ENCODE measurements at places on chromosomes 7 and 10.

- DNase-seq: no peak
Observed at GRCh38 chr10:125151170-125151552, 9.2 kb downstream of the CTBP2 start.

DNA sequence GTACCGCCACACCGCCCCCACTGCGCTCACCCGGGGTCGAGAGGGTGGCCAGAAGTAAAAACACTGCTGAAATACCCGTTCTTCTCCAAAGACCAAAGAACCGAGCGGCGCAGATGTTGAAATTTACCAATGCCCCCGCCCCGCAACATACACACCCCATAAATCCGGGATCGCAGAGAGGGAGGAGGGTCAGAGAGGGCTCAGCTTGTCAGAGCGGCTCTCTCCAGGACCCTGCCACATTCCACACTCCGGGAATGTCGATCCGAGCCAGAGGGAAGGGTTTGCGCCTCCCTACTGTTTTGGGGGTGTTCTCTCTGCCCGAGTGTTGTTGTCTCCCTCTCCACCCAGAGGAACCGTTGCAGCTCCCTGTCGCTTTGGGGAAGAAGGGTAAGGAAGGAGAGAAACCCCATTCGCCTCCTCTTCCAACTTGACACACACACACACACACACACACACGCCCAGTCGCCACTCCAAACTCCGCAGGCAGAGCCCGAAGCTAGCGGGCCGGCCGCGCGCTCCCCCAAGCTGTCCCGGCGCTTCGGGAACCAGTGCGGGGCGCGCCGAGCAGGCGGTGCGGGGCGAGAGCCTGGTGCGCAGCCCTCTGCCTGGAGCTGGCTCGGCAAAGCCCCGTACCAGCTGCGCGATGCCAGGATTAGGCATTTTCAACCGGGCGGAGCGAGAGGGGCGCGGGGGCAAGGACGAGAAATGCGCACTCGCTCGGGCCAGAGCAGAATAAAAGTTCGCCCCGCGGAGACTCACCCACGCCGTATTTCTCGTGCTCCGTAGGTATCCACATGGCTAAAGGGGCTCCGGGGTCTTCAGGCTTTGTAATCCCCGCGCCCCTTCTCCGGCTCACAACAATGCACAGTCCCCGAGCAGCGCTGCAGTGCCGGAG, 609 bp downstream of the DOCK4 start:
- DNase-seq: peak; percentile 54

- DNase-seq: no peak
Observed at GRCh38 chr7:153406486-153406872, 645.7 kb upstream of the DPP6 start.

- no peak for DNase-seq
Observed at GRCh38 chr7:112439476-112439875, 10.8 kb upstream of the IFRD1 start.

GRCh38 chr10:34814913-34815184, 247 bp downstream of the PARD3 start:
- no peak for DNase-seq

GRCh38 chr7:19202599-19202998, 57.4 kb upstream of the FERD3L start:
- DNase-seq: no peak

- DNase-seq: no peak
Observed at GRCh38 chr7:132077971-132078685, 498.1 kb downstream of the PLXNA4 start.

DNA sequence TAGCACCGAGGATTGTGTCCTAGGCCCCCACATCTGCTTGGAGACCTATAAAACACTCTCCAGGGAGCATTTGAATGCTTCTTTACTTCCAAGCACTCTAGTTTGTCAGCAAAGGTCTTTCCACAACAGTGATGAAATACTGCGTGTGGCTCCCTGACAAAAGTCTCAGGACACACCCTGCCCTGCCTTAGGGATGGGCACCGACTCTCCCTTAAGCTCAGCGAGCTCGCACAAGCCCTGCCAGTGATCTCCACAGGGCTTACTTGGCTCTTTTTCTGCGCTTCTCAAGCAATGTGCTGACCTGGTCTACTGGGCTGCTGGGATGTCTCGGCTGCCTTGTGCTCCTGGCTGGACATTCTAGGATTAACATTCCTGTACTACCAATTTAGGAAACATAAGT, 84.3 kb upstream of the MPP7 start:
- DNase-seq: peak; percentile 14

- no peak for DNase-seq
Observed at GRCh38 chr10:93838278-93838677, 55.5 kb upstream of the SLC35G1 start.

DNA sequence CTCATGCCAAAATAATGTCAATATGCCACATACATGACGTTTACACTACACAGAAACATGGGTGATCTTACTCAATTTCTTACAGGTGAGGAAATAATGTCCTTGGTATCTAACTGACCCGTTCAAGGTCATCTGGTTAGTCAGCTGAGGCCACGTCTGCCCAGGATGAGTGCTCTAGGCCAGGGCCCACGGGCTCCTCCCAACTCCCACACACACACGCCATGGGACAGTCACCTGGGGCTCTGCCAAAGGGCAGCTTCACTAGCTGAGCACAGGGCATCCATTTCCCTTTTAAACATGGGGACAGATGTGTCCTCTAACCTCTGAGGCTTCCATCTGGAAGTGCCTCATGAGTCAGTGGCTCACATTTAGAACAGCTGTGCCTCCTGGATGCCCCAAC, 123.9 kb downstream of the TNS3 start:
- DNase-seq: no peak

DNA sequence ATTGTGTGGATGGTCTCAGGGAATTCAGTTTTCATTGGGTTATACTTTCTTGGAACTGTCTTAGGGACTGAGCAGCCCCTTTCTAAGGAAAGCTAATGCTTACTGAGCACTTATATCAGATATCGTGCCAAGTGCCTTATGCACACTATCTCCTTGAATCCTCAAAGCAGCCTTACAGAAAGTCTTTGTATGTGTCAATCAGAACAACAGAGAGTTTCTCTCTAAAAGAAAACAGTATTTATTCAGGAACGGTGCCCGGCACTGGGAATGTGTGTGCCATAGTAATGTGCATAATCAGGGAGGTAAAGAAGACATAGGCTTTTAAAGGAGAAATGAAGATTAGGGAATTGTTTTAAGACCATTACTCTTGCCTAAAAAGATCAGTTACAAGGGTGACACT, 17.3 kb downstream of the ANTXRL start:
- DNase-seq: no peak

DNA sequence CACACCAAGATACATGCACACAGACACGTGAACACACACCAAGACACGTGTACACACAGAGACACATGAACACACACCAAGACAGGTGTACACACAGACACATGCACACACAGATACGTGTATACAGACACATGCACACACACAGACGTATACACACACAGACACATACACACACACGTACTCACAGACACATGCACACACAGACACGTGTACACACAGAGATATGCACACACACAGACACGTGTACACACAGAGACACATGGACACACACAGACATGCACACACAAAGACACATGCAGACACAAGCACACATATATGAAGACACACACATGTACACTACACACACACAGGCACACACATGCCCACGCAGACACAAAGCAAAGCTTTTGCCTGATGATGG, 134.6 kb downstream of the TCERG1L start:
- no peak for DNase-seq

GRCh38 chr10:131960631-131961046, 21.1 kb downstream of the BNIP3 start:
- DNase-seq: no peak

DNA sequence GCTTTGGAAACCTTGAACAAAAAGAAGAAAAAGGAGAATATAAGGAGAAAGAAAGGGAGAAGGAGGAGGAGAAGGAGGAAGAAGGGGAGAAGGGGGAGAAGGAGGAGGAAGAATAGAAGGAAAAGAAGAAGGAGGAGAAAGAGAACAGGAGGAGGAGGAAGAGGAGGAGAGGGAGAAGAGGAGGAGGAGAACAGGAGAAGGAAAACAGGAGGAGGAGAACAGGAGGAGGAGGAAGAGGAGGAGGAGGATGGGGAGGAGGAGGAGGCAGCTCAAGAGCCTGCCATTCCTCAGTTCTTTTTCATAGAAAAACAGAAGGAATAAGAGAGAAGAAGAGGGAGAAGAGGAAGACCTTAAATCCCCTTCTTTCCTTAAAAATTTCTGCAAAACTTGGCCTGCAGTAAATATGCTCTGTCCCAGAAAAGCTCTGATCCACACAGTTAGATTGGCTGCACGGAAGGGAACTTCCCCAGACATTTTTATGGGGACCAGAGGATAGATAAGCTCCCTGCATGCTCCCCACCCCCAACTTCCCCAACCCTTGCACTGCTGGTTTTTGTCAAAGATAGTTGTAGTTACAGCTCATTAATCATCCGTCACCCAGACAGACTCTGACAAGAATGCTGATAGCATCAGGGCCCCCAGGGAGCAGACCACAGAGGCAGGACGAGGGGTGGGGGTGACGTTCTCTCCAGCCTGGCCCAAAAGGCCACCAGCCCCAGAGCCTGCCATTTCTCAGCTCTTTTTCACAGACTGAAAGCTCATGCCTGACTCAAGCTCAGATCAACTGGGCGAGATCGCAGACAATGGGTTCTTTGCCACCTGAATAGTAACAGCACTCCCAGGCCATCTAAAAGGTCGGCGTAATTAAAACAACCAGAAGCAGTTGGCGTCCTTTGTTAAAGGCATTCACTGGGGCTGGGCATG, 34.5 kb upstream of the LYZL1 start:
- peak; percentile 17 for DNase-seq

GRCh38 chr7:81684514-81685269, 85.2 kb downstream of the HGF start:
- DNase-seq: peak; percentile 71

GRCh38 chr10:102753718-102754117, 10.0 kb downstream of the WBP1L start:
- DNase-seq: no peak

- no peak for DNase-seq
Observed at GRCh38 chr7:55731931-55732330, 130.6 kb downstream of the SEPTIN14 start.

- DNase-seq: no peak
Observed at GRCh38 chr10:66555061-66555460, 370.8 kb upstream of the LRRTM3 start.

- no peak for DNase-seq
Observed at GRCh38 chr10:24119896-24120295, 89.0 kb upstream of the KIAA1217 start.

DNA sequence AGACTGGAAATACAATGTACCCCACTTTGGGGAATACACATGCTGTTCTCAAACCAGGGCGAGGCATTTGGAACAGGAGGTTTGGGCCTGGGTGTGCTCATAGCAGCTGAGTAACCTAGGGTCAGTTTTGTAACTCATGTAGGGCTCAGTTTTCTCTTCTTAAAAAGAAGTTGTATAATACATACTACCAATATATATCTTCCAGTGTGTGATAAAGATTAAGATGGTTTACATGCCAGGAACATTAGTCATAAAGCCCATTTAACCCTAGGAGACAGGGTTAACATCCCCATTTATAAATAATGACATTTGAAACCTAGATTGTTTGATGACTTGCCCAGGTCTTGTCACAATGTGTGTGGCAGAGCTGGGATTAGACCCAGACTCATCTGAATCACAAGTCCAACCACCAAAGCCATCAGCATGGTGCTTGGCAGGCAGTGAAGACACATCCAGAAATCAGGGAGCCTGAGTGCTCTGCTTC, 6.0 kb downstream of the AKR1B10 start:
- no peak for DNase-seq

- DNase-seq: peak; percentile 15
Observed at GRCh38 chr7:135300913-135301765, 67.5 kb downstream of the STRA8 start.

DNA sequence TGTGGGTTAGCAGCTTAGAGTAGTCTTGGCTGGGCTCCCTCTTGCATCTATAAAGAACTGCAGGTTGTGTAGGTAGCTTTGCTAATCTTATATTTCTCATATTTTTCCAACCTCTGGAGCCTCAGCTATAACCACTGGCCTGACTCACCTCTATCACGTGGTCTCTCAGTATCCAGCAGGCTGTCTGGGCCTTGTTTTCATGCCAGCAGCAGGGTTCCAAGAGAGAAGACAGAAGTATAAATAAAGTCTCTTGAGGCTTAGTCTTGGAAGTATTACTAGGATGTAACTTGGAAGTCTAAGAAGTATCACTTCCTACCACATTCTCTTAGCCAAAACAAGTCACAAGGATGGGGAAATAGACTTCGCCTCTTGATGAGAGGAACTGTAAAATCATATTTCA, 73.3 kb downstream of the WIPF3 start:
- no peak for DNase-seq

DNA sequence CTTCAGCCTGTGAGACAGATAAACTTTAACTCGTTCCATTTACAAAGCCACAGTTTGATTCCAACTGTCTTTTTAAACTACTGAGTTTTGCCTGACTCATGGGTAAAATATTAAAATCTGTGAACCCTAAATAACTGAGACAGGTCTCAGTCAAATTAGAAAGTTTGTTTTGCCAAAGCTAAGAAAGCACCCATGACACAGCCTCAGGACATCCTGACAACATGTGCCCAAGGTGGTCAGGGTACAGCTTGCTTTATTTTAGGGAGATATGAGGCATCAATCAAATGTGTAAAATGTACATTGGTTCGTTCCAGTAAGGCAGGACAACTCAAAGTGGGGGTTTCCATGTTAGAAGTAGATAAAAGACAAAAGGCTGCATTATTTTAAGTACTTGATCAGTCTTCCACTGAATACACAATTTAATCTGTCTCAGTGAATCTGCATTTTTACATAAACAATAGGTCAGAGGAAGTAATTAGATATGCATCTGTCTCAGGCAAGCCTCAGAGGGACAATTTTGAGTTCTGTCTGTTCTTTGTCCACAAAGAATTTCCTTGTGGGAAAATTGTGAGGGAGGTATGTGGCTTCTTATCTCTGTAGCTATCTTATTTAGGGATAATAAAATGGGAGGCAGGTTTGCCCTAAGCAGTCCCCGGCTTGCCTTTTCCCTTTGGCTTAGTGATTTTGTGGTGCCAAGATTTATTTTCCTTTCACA, 11.0 kb upstream of the PIP start:
- peak; percentile 25 for DNase-seq

DNA sequence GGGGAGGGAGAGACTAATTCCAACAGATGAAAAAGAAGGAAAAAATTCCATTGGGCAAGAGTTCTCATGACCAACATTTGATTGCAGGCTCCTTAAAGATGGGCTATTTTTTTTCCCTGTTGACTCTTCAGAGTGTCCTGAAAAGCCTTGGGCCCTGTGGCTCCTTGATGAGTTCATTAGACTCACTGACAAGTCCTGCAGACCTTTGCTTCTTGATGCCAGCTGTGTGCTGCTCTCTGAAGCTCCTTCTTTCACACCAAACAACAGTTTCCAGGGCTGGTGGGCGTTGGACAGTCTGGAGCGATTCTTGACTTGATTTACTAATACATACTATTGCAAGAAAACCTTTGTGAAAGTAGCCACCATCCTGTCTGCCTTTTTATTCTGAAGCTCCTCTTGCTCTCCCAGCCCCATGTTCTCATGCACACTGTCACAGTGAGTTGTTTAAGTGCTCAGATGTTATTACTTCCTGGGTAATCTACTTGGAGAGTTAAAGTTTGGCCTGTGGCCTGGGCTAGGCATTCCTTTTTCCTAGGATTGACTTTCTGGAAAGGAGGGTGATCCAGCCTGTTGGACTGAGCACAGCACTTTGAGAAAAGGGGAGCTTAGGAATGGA, 250.3 kb downstream of the PTEN start:
- DNase-seq: no peak

GRCh38 chr10:110597476-110597875, 30.0 kb downstream of the SMC3 start:
- no peak for DNase-seq

All from A549 (cell line).